ENCODE measurements at places on chromosomes 5 and 9.

DNA sequence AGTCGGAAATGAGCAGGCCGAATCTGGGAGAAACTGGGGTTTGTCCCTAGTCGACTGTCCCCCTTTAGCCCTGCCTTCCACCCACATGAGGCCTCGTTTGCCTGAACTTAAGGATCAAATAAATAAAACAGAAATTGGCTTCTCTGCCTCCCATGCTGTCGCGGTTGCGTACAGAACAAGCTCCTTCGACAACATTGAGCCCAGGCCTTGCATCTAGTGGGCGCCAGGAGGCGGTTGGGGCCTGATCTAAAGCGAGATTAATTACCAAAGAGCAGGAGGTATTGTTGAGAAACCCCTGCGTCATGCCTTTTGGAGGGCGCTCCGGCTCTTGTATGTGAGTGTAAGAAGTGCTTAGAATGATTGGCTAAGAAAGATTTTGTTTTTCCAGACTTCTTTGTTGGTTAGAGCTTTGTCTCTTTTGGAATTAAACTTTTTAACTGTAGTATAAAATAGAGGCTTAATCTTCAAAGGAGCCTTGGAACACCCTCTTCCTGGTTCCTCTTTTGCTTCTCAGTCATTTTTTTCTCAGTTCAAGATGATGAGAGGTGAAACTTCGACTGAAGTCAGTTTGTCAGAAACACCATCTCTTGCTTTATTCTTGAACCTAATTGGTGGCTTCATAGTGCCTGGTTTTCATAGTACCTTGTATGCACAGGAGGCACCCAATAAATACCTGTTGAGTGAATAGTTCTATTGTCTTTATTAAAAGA is 828 bp downstream of the ATP6V0E1 start:
- DNase-seq: peak; percentile 56

- no peak for DNase-seq
Measured at GRCh38 chr5:20276061-20276958, 288.3 kb upstream of the CDH18 start.

DNA sequence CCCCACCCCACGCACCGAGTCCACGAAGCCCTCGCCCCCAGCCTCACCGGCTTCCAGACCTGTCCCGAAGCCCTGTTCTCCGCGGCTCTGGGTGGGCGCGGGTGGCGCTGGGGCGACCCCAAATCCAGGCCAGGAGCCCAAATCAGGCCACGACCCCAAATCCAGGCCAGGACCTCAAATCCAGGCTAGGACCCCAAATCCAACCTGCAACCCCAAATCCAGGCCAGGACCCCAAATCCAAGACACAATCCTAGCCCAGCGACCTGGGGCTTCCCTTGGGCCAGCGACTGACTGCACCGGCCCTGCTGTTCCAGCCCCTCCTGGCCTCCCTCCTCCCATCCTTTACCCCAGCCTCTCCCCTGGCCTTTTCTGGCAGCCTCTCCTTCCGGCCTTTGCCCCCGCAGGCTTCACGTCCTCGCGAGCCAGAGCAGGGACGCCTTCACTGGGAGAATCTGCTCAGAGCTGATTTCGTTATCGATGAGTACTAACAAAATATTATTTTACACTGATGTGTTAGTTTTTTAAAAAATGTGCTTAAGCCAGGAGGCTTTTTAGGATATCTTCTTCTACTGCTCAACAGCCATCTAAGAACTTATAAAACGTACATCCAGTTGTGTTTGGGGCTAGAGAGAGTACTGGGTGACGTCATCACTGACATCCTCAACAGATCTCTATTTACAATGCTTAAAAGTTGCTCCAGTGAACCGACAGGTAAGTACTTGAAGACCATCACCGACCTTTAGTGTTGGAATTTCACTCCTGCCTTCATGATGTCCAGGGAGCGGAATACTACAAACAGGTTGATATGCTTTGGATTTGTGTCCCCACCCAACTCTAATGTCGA is 34.7 kb downstream of the TRIP13 start:
- DNase-seq: no peak

DNA sequence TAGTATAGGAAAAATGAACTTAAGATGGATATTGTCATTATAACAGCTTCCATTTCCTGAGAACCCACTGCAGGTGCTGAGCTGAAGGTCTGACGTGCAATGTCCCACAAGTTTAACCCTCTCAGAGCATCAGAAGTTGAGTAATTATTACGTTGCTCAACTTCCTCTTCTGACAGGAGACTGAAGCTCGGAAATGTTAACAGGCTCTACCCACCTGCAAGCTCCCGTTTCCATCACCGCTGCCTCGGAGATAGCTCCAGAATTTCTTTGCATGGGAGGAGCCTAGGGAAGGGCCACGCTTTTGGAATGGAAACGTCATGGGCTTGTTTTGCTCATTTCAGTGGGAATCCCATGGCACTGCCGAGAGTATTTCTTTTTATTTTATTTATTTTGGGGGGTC is 1.0 kb upstream of the NTMT1 start:
- no peak for DNase-seq

GRCh38 chr5:147796556-147797308 is 14.2 kb upstream of the JAKMIP2 start:
- no peak for DNase-seq

DNA sequence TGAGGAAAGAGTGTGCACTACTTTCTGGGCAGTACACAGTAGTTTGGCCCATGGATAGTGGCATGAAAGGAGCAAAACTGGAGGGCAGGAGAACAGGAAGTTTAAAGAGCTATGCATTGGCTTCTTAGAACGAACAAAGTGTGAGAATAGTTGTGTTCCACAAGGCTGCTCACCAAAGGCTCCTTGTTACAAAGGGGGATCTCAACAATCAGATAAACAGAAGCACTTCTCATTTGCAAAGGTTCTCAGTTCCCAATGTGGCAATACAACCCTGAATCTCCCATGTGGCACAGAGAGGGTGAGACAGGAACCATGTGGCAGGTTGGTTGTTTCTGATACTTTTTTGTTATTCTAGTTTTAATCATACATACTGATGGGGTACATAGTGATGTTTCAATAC is 158.4 kb downstream of the CARTPT start:
- DNase-seq: no peak

- no peak for DNase-seq
Measured at GRCh38 chr5:83866181-83866580, 145.5 kb upstream of the HAPLN1 start.

- no peak for DNase-seq
Measured at GRCh38 chr5:15023846-15024245, 152.3 kb upstream of the ANKH start.

GRCh38 chr5:143036146-143036927 is 266.2 kb downstream of the ARHGAP26 start:
- DNase-seq: no peak

GRCh38 chr9:132864691-132865090 is 13.4 kb downstream of the AK8 start:
- DNase-seq: no peak

GRCh38 chr5:119396030-119396664 is 40.3 kb downstream of the TNFAIP8 start:
- DNase-seq: no peak

DNA sequence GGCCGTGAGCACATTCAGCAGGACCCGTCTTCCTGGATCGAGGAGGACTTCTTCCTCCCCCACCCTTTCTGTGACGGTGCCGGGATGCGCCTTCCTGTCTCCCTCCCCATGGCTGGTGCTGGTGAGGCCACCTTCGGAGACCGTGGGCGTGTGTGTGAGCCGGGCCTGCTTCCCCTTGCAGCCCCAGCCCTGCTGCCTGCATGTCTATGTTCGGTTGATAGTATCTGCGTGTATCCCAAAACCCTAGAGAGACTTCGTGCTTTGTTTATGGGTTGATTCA is 12.8 kb downstream of the CEP72 start:
- no peak for DNase-seq

- DNase-seq: no peak
Measured at GRCh38 chr5:177445917-177446199, 756 bp upstream of the PRR7 start.

- DNase-seq: no peak
Measured at GRCh38 chr9:14238079-14238478, 75.9 kb downstream of the NFIB start.

- DNase-seq: no peak
Measured at GRCh38 chr5:139092741-139093343, 105.3 kb downstream of the SIL1 start.

DNA sequence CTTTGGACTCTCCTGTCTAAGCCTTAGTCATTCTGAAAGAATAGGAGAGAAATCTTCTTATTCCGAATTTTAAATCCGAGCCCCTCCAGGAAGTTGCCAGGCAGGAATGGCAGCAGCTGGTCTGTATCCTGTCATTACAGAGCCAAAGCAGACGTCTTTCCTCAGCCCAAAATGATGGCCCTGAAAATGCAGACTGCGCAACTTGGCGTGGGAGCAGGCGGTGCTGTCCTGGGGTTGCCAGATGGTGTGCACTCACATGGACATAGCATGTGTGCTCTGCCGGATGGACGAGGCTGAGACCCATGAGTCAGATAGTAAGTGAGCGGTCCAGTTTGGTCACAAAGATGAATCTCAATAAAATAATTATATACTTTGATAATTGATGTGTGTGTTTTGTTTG is 410.4 kb downstream of the KCTD16 start:
- DNase-seq: no peak

DNA sequence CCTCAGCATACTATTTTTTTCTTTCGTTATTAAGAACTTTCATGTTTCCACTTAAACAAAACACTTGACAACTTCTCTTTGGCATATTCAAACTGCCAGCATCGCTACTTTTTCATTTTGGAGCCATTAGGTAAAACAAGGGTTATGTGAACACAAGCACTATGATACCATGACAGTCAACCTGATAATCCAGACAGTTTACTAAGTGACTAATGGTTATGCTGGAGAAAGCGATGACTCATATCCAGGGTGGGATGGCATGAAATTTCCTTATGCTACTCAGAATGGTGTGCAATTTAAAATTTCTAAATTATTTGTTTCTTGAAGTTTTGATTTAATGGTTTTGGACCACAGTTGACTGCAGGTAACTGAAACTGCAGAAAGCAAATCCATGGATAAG is 29.9 kb upstream of the PRSS3 start:
- no peak for DNase-seq

DNA sequence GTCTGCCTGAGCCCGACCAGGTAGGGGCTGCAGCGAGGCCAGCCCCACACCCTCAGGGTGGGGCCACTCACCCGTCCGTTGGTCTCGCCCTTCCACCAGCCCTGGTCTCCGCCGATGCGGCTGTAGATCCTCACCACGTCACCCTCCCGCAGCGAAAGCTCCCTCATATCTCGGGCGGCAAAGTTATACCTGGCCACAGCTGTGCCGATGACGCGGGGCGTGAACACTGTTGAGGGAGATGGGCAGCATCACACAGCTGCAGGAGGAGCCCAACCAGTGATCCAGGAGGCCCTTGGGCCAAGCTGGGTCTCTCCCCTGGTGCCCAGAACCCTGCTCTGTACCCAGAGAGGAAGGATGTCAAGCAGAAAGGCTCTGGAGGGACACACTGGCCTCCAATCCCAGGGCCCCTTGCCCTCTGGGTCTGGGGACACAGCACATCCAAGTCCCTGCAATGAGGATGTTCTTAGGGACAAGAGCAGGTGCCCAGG is 30.3 kb upstream of the SARDH start:
- no peak for DNase-seq

DNA sequence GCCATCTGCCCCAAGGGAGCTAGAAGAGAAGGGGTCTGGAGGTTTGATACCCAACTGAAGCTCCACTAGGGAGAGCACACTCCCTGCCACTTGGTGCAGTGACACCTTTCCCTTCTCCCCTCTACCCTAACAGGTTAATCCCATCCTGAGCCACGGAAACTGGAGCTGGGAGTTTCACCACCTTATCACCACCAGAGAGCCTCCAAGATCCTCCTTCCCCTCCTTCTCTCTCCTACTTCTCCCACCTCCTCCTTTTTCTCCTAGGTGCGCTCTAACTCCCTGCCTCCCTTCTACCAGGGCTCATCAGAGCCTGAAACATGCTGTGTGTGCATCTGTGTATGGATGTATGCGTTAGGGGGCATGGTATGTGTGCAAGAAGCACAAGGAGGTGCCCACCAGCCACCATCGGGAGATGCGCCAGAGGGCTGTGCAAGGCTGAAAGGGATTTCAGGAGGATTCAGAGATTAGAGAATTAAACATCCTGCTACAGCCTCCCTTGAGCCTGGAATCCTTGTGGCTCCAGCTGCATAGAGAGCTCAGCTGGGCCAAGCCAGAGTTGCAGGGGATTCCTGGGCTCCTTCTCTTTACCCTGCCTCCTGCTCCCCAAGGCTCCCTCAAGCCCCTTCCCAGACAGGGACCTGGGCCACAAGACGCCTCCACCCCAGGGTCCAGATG is 89.8 kb downstream of the PCDH1 start:
- DNase-seq: no peak

DNA sequence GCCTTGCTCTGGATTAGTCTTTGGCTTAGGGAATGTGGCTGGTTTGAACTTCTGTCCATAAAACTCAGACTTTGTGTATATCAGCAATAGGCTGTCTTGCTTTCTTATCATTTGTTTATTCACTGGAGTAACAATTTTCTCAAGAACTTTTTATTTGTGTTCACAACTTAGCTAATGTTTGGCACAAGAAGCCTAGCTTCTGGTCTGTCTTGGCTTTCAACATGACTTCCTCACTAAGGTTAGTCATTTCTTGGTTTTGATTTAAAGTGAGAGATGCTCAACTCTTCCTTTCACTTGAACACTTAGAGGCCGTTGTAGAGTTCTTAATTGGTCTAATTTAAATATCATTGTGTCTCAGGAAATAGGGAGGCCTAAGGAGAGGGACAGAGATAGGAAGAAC is 4.9 kb downstream of the FBXO38 start:
- DNase-seq: no peak

GRCh38 chr5:39928709-39929108 is 503.9 kb upstream of the DAB2 start:
- no peak for DNase-seq

GRCh38 chr5:150503977-150504620 is 3.8 kb upstream of the NDST1 start:
- no peak for DNase-seq

DNA sequence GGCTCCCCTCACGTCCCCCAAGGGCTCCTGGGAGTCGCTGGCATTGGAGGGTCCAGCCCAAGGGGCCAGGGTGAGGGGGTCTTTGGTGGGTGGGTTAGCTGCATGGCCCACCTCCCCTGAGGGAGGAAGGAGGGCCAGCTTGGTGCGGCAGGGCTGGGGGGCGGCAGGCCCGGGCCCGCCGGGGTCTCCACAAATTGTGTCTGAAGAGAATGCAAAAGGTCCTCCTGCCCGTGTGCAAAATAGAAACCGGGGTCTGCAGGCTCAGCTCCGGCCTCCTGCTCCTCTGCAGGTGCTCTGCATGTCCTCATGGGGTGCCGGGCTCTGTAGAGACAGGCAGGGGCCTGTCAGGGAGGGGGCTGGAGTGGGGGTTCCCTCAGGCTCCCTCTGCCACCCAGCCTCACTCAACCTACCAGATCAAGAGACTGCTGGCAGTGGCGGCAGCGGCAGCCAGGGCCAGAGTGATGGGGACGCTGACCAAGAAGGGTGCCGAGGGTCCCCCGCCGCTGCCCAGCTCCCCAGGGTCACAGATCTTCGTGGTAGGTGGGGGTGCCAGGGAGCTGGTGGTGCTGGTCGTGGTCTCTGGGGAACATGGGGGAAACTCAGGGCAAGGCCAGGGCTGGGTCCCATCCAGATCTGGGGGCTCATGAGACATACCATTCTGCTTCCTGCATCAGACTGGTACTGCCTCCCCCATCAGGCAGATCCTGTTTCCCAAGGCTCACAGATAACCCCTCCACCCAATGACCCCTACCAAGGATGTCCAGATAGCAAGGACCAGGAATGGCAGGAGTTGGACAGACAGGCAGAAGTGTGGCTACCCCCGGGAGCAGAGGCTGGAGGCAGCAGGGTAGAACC is 29.2 kb upstream of the ENHO start:
- no peak for DNase-seq
